ENCODE measurements at places on chromosomes 3 and 15.

GRCh38 chr3:189576486-189576885 lies 54.7 kb upstream of the TP63 start:
- no peak for DNase-seq
- no peaks in the 10 kb centered on the region for H3K27me3 ChIP-seq
- no peaks in the 10 kb centered on the region for H3K4me1 ChIP-seq
- no peaks in the 10 kb centered on the region for H3K36me3 ChIP-seq

- peaks cover 4% of the 10 kb centered on the region for H3K4me1 ChIP-seq
- H3K27ac ChIP-seq: no peak overlapping the region
- H3K36me3 ChIP-seq: no peaks in the 10 kb centered on the region
- H3K4me3 ChIP-seq: no peak overlapping the region
- DNase-seq: no peak
- H3K27me3 ChIP-seq: no peaks in the 10 kb centered on the region
These were observed 33.3 kb upstream of the C15orf39 start for GRCh38 chr15:75168374-75168773.

DNA sequence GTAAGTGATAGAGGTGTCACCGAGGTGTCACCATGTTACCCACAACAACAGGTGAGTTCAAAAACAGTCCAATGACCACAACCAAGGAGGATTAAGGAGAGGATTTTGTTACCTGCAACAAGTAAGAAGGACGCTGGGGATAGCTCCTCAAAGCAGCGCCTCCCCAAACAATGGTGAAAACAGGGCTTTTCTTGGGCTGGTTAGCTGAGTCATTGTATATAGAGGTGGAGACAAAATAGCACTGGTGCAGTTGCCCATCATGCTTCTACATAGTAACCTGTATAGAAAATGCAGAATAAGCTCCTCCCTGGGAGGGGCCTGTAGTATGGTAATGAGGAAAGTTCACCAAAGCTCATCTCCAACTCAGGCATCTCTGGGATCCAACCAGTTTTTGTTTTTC lies 116.9 kb upstream of the EIF1B start:
- no peaks in the 10 kb centered on the region for H3K27me3 ChIP-seq
- H3K27ac ChIP-seq: no peak overlapping the region
- H3K4me3 ChIP-seq: no peak overlapping the region
- H3K36me3 ChIP-seq: no peaks in the 10 kb centered on the region
- H3K4me1 ChIP-seq: no peaks in the 10 kb centered on the region

DNA sequence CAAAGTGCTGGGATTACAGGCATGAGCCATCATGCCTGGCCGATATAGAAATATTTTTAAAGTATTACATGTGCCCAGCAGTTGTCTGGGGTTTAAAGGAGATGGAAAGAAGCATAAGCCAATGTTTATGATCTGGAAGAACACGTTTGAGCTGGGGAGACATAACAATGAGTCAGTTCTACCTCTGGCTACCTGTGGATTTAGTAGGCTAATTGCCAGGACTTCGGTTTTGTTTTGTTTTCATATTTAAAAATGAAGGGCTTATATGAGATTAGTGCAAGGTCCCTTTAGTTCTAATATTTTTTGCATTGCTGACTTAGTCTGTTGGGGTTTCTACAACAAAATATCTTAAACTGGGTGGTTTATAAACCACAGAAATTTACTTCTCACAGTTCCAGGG lies 22.9 kb upstream of the TNFSF10 start:
- no peak for DNase-seq
- peaks cover 7% of the 10 kb centered on the region for H3K4me1 ChIP-seq
- no peak overlapping the region for H3K27ac ChIP-seq
- H3K36me3 ChIP-seq: no peaks in the 10 kb centered on the region
- H3K4me3 ChIP-seq: no peak overlapping the region
- H3K27me3 ChIP-seq: no peaks in the 10 kb centered on the region

DNA sequence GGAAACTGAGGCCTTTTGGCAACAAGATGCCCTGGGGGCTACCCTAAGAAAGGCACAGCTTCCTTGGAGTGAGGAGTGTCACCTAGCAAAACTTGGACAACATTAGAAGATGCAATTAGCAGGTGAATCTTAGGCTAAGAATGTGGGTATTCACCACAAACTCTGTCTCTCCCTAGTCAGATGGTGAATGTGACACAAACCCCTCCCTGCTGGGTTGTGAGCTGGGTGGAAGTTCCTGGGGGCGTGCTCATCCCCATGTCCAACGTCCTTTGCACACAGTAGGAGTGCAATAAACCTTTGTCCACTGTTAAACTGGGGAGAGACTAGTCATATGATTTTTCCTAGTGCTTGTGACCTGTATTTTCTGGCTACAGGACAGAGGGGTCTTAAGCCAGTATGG lies 67.1 kb upstream of the SH3GL3 start:
- H3K36me3 ChIP-seq: no peaks in the 10 kb centered on the region
- DNase-seq: no peak
- peaks cover 8% of the 10 kb centered on the region for H3K27me3 ChIP-seq
- no peak overlapping the region for H3K27ac ChIP-seq
- no peaks in the 10 kb centered on the region for H3K4me1 ChIP-seq

DNA sequence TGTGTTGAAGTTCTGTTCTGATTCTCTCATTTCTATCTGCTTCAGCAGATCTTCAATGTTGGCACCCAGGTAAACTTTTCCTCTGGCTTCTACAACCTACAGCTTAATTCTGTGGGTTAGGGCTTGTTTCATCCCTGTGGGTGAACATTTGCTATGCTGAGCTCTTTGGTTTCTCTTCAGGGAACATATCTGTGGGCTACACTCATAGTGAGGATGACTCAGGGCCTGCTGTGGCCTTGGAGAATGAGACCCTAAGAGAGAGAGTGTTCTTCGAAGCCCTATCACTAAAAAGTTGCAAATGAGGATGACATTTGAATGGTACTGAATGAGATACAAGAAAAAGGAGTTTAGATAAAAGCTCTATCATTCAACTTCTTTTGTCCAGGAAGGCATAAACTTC lies 346.2 kb upstream of the CBLB start:
- H3K27me3 ChIP-seq: no peaks in the 10 kb centered on the region
- H3K36me3 ChIP-seq: no peaks in the 10 kb centered on the region
- DNase-seq: no peak
- H3K4me1 ChIP-seq: no peaks in the 10 kb centered on the region

GRCh38 chr15:60651734-60652141 lies 172.8 kb upstream of the ICE2 start:
- no peak for DNase-seq
- H3K4me1 ChIP-seq: peaks cover 19% of the 10 kb centered on the region
- no peak overlapping the region for H3K4me3 ChIP-seq
- H3K36me3 ChIP-seq: no peaks in the 10 kb centered on the region

DNA sequence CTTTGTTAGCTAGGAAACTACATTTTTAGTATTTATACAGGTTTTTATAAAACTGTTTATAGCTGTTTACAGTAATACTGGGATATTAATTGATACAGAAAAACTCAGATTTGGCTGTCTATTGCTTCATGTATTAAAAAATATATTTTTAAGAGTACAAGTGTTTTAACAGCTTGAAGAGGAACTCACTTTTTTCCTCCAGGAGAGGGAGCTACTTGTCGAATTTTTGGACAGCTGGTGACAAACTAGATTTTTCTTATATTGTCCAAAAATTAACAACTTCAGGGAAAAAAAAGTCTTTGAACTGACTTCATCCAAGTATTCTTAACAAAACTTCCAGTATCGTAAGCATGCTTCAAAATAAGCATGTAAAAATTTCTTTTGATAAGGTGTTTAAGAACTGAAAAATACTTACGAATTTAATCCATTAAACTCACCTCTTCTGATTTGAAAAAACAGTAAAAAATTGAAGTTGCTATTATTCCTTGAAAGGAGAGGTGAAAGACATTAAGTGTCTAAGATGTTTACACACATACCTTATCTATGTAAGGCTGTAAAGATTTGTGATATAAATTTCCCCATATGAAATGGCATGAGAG lies 4.0 kb downstream of the DIPK2A start:
- no peak overlapping the region for H3K4me3 ChIP-seq
- no peaks in the 10 kb centered on the region for H3K27me3 ChIP-seq
- H3K4me1 ChIP-seq: peaks cover 4% of the 10 kb centered on the region

GRCh38 chr15:64500695-64501395 lies 40.5 kb downstream of the ZNF609 start:
- H3K4me3 ChIP-seq: no peak overlapping the region
- H3K36me3 ChIP-seq: peaks cover 11% of the 10 kb centered on the region
- no peak overlapping the region for H3K27ac ChIP-seq
- no peaks in the 10 kb centered on the region for H3K27me3 ChIP-seq
- H3K4me1 ChIP-seq: peaks cover 42% of the 10 kb centered on the region
- no peak for DNase-seq

DNA sequence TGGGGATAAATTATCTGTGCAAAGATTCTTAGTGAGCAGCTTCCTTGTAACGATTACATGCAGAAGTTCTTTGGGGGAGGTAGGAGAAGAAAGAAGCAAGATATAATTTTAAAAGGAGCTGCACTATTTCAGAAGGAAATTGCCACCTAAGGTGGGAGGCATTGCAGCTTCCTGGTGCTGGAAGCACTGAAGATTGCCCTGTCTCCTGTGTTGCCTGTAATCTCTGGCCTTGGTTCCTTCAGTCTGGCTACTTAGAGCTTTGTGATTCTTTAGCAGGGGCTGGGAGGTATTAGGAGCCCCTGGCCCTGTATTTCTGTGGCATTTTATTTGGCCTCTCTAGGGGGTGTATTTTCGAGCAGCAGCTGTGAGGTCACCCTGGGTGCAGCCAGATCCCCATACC lies 35.5 kb downstream of the CACNA2D3 start:
- no peaks in the 10 kb centered on the region for H3K4me1 ChIP-seq
- H3K27me3 ChIP-seq: no peaks in the 10 kb centered on the region
- H3K4me3 ChIP-seq: no peak overlapping the region
